ENCODE measurements at places on chromosomes 5 and 9.

GRCh38 chr9:68780720-68781119, 75.7 kb downstream of the PIP5K1B start:
- no peak for DNase-seq

GRCh38 chr5:128225245-128226030, 141.9 kb downstream of the SLC12A2 start:
- DNase-seq: no peak

GRCh38 chr5:135700731-135701130, 121.9 kb upstream of the CXCL14 start:
- no peak for DNase-seq

- DNase-seq: no peak
Observed at GRCh38 chr5:2130361-2130760, 247.6 kb upstream of the IRX4 start.

- DNase-seq: no peak
Observed at GRCh38 chr5:126963822-126964375, 66.5 kb downstream of the MARCHF3 start.

GRCh38 chr9:126708178-126708577, 94.5 kb downstream of the LMX1B start:
- no peak for DNase-seq

GRCh38 chr9:131484051-131484445, 18.7 kb upstream of the POMT1 start:
- no peak for DNase-seq

DNA sequence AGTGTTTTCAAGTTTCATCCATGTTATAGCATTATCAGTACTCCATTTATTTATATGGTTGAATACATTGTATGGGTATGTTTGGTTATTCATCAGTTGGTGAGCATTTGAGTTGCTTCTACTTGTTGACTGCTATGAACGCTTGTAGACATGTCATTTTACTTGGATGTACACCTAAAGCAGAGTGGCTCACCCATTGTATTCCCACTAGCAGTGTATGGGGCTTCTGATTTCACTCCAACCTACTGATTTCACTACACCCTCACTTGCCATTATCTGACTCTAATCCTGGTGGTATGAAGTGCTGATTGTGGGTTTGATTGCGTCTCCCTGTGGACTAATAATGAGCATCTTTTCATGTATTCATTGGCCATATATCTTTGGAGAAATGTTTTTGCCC, 9.5 kb downstream of the NPM1 start:
- no peak for DNase-seq

GRCh38 chr9:69719983-69720382, 39.8 kb downstream of the PTAR1 start:
- DNase-seq: no peak

DNA sequence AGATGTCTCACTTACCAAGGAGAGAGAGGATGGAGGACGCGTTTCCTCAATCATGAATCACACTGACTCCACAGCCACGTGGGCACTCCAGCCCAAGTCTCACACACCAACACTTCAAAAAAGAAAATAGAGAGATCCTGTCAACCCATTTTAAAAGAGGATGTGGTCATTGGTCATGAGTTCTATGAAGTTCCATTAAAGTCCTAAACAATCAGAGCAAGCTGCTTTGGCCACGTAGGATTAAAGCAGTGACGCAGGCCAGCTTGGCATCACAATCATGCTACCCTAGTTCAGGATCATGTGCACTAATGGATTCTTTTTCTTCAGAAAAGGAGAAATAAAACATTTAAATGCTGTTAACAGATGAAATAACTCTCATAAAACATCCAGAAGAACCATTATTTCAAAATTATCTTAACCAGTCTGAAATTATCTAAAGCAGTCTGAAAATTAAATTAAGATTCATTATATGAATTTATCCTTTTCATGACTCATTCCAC, 108.1 kb downstream of the SEMA5A start:
- peak; percentile 93 for DNase-seq

DNA sequence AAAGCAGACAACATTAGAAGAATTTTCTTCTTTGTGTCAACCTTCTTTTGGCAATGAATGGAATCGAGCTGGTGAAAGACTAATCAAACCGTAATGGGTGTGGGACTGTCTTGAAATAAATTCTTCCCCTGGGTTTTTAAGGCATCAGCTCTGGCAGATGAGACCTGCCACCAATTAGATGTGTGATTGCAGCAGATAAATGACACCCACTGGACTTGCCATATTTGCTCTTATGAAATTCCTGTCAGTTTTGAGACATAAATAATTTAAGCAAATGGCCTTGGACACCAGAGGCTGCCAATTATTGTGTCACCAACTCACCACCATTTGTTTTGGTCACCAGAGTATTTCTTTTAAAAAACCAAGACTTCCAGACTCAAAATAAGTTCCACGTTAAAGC, 135.9 kb upstream of the RGMB start:
- no peak for DNase-seq

DNA sequence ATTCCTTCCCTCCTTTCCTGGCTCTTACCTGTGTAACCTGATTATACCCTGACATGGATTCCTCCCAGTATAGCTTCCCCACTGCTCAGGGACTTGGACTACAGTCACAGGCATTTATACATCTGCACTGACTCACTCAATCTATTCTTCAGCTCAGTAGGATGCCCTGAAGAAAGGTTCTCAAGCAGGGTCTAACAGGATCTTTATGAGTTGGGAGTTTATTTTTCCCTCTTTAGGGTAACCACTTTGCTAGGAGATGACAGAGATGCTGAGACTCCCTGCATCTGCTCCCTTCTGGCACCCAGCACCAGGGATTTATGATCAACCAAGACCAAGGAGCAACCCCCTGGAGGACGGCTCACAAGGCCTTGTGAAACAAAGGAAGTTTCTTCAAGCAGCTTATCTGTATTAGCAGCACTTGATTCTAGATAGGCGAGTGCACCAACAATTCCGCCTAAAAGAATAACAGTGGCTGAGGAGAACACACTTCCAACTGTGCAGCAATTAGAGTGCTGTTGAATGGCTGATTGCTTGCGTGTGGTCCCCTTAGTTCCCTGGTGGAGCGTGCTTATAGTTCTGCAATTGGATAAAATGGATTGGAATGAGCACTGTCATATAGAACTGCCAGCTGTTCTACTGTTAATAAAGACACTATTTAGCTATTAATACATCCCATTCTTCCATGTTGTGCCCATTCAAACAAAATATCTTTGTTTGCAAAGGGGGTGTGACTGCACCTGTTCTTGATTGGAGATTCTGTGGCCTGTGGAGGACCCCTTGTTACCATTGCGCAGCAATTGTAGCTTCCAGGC, 482.6 kb downstream of the ZNF608 start:
- DNase-seq: no peak

- DNase-seq: no peak
Observed at GRCh38 chr9:19162026-19162366, 34.7 kb upstream of the PLIN2 start.

GRCh38 chr5:140840978-140841962, at the start of gene PCDHA8:
TSS of gene PCDHA8 (plus strand) at chr5:140841187. CDS start at chr5:140841322, 135 bp downstream.
- DNase-seq: no peak

DNA sequence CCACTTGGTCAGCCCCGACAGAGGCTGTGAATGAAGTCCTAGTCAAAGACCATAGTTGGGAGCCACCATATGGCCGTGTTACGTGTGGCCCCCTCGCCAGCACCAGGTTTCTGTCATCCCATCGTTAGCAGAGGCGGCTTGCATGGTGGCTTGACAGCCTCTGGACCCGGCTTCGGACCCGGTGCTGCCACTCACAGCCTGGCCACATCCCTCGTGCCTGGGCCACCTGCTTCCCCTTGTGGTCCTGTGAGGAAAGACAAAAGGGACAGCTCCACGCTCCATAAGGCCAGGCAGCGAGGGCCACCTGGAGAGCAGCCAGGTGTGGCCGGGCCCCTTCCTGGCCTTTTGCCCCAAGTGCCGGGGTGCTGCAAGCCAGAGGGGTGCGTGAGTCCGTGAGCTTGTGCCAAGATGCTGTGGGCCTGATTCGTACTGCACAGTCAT, 6.2 kb downstream of the NKD2 start:
- no peak for DNase-seq

GRCh38 chr9:121545875-121546423, 46.3 kb upstream of the GGTA1 start:
- DNase-seq: peak; percentile 67

DNA sequence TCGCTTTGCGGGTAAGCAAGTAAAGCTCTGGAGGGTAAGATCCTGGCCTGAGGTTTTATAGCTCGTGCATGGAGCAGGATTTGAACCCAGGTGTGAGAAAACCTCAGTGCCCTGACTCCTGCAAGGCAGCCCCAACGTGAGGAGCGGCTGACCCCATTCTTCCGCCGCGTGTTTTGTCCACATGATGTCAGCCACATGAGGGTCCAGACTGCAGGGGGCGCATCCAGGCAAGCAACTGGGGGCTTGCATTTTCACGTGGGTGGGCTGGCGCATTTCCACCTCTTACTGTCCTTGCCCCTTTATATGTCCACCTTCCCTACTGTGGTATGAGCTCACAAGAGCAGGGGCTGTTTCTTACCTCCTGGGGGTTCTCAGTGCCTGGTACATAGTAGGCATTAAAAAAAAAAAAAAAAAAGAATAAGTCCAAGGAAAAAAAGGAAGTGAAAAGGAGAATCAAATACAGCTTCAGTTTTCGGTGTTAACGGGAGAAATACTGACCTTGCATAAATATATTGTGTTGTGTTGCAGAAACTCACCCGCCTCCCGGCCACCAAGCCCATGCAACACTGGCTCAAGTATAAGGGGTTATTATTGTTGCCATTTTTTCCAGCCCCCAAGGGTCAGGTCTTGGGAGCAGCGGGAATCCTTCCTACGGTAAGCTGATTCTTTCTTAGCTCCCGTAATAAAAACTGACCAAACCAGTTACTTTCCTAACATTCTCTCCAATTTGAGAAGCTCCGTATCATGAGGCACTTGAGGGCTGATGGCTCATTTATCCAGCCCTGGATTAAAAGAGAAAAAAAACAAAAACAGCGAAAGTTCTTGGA, 15.0 kb downstream of the TLX3 start:
- no peak for DNase-seq

DNA sequence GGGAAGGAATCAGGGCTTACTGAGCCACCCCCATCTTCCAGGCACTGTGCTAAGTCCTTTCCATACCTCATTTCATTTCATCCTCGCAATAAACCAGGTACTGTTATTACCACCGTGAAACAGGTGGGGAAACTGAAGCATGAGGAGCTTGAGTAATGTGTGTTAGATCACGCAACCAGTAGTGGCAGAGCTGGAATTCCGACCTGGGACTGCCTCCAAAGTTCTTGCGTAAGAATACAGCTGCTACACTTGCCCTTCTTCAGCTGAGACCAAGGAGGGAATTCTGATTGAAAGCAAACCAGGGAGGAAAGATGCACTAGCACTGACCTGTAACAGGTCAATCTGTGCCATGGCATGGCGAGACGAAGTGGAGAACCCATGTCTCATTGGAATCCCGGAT, 113.4 kb upstream of the MSX2 start:
- DNase-seq: no peak

GRCh38 chr9:98235126-98235525, 20.3 kb downstream of the TBC1D2 start:
- DNase-seq: no peak

DNA sequence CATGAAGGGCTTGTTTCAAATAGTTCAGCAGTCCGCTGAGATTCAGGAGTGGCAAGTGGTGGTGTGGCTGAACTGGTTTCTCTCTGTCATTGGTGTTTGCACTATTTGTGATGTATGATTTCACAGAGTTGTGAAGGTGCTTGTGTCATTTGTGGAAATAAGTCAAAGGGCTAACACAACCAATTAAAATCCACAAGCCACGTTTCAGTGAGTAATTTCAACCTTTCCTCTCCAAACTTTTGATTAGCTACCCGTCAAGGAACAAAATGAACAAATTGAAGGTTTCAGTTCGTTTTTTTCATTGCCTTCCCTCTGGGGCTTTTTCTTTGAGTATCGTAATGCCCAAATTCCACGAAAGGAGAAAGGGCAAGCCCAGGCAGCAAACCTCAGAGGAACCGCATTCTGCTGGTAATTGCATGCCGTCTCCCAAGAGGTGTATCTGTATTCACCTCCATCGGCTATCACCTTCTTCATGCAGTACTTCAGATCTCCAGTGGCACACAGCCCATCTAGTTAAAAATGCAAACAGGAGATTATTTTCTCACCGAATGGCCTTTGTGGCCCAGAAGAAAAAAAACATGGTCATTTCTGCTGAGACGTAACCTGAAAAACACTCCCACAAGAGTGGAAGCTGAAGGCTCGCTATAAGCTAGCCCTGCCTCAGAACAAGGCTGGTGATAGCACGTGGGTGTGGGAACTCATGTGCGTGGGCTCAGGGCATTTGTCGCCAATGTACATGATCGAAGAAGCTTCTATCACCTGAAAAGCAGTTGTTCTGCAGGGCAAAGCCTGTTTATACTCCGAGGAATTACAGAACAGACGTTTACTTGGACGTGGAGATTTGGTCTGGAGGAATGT, 197.1 kb downstream of the NR3C1 start:
- DNase-seq: no peak

DNA sequence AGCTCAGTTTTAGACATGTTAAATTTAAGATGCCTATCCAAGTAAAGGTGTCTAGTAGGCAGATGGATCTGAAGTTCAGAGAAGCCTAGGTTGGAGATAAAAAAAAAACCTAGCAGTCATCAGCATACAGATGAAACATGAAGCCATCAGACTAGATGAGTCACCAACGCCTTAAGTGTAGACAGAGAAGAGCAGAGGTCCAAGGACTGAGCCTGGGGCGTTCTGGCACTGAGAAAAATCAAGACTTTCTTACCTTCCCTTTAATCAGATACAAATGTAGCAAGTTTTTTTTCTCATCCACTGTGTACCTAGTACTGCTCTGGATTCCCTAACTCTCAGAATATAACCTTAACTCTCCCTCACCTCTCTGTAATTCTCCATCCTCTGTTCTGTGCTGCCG, 97.3 kb downstream of the SIL1 start:
- DNase-seq: no peak

DNA sequence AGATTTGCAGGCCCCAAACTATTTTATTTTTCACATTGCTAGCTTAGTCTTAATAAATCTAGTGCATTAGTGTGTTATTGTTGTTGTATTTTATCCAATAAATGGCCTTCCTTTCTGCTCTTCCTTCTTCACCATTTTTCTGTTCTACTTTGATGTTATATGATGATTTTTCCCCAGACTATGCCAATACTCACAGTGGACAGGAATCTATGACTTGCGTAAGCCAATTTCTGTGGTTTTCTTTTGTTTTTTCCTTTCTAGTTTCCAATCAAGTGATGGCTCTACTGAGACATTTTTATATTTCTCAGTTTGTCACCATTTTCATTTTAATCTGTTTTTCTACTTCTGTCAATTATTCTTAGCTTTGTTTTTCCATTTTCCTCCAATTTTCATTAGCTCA, 106.8 kb upstream of the FBXL7 start:
- no peak for DNase-seq

DNA sequence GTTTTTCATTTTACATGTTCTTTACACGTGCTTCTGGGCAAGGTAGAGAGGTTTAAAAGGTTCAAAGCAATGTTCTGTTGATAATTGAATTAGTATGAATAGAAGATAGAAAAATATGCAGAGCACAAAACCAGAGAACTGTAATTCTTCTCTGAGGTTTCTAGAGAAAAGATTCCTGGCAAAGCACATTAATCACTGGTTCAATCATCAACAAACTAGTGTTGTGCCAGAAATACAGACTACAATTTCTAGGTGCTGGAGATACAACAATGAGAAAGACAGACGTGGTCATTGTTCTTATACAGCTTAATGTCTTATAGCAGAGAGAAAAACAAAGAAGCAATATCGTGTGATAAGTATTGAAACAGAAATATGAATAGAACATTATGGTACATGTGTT, 25.5 kb downstream of the MEGF9 start:
- no peak for DNase-seq

GRCh38 chr9:111005746-111006470, 32.4 kb downstream of the LPAR1 start:
- no peak for DNase-seq

Data from HS-5 (cell line).